CD4-positive, alpha-beta T cell treated with Interleukin-12 subunit alpha and Interleukin-12 subunit beta, for 1 hour (primary cell): ENCODE measurements at places on chromosomes 2 and 18.

GRCh38 chr2:38945911-38946310 lies 56.2 kb downstream of the ARHGEF33 start:
- no peak for DNase-seq

DNA sequence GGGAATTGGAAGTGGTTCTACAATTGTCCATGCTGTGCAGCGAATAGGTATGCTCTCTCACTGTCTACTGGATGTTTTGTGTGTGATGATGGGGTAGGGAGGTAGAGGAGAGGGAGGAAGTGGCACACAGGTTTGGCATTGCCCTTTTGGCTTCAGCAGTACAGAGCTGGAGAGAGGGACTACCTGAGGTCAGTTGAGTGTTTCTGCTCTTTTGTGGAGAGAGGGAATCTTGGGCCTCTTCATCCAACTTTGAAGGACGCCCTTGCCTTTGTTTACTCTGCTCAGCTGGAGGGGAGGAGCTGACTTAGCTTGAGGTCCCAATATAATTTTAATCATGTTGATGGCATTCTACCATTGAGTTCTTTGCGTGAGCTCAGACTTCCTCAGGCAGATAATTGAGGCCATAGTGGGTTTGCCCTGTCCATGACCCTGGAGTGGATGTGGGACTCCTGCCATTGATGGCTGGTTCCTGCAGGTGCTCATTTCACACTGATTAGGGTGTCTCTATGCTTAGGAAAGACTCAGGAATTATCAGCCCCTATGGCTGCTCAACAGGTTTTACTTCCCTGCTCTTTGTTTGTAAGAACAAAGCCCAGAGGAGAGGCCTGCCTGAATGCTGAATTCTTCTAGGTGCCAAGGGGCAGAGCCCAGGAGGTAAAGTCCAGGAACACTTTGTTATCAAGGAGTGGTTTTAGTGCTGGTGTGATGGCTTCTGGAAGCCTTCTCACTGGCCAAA lies 7.2 kb downstream of the RPIA start:
- DNase-seq = no peak

GRCh38 chr2:178295115-178295514 lies 100.8 kb downstream of the OSBPL6 start:
- DNase-seq = no peak

DNA sequence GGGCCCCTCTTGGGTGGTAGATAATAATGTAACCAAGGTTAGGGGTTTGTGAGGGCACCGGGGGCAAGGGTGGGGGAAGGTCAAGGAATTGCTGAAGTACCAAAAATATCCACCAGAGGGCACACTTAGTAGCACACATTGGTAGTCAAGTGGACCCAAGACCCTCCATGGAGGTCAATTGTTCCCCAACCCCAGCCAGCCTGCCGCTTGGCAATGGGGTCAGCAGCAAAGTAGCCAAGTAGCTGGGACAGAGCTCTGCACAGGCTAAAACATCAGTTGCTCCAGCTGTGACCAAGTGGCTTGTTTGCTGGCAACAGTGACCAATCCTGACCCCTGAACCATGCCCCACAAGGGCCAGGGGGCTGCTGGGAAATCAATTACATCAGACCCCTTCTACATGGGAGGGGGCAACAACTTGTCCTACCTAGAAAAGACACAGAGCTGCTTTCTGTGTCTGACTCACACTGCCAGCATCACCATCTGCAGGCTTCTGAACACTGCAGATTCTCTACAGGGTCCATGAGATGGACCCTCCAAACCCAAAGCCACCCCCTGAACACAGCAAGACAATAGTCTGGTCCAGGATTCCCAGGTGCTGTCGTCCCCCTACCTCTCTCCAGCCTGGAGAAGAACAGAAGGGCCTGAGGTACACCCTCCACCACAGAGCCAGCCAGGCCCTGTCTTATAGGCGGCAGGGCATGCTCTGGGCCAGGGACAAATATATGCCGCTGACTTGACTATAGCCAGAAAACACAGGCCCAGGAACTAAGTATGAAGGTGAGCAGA lies 76.0 kb downstream of the EMX1 start:
- DNase-seq = peak; percentile 60

- no peak for DNase-seq
Measured at GRCh38 chr2:215727507-215728503, 285.5 kb downstream of the MREG start.

DNA sequence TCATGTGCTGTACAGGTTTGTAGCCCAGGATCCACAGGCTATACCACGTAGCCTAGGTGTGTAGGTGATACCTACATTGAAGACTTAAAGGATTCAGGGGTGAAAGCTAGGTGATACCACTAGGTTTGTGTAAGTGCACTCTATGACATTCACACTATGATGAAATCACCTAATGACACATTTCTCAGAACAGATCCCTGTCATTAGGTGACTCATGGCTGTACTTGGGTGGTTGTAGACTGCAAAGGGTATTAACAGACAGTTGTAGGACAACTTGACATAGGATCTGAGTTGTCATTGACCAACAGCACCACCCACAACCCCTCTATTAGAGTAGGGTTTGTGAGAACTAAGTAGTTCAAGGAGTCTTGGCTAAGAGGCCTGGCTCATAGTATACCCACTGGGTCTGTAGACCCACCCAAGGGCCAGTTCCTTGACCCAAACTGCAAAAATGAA lies 27.7 kb upstream of the SMCHD1 start:
- no peak for DNase-seq

GRCh38 chr2:174624895-174625430 lies 27.4 kb upstream of the WIPF1 start:
- no peak for DNase-seq

DNA sequence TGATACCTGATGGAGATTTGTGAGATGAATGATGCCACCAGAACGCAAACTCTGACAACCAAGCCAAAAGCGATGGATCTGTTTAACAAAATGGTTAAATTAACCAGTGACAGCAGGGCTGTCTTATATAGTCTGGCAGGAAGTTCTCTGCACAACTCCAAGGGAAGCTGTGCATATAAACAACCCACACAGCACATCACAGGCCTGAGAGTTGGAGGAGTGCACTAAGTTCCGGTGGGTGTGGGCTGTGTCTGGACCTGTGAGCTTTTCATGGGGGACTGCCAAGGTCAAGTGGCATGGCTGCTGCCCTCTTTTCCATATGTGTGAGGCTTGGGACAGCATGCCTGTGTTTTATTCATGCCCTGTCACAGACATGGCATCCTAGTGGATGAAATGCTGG lies 414.6 kb upstream of the TRIB2 start:
- DNase-seq = peak; percentile 7

DNA sequence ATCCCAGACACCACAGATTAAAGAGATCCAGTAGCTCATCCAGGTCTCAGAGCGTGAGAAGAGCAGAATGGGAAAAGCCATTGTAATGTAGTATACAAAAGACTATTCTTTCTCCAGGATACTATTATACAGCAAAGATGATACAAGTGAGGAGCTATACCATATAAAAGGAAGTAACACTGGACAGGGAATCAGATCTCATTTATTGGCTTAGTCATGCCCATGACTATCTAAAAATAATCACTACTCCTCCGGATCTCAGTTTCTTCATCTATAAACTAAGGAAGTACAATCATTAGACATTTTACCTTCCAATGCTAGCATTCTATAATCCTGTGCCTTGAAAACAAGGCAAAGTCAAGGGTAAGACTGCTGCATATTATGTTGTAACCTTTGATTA lies 19.4 kb downstream of the KRCC1 start:
- DNase-seq = no peak

DNA sequence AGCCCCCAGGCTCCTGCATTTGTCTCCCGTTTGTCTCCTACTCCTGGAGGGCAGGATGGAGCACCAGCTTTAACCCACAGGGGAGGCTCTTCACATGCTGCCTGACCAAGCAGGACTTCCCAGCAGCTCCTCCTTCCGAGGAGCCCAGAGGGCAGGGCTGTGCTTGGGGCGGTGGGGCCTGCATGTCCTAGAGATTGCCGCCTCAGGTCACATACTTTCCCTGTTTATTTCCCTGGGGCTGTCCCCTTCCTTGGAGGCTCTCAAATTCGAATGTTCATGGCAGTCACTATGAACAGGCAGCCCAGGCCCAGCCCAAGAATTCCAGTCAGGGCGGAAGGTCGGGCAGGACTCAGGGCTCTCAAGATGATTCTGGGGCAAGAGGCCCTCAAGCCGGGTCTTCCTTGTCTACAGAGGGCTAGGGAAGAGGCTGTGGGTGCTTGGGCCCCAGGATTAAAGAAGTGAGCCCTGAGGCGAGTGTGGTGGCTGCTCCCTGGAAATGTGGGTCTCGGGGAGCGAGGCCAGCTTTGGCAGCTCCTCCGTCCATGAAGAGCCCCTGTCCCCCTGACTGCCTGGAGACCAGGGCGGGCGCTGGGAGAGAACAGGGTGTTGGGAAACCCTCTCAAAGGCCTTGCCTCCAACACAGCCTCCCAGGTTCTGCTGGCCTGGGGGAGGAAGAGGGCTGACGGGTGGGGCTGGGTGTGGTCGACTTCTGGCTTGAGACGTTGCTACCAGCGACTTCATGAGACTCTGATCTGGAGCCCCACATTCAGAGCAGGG lies 48.9 kb upstream of the HPCAL1 start:
- DNase-seq = no peak

- DNase-seq = no peak
Measured at GRCh38 chr2:73426176-73426575, 40.5 kb downstream of the ALMS1 start.

DNA sequence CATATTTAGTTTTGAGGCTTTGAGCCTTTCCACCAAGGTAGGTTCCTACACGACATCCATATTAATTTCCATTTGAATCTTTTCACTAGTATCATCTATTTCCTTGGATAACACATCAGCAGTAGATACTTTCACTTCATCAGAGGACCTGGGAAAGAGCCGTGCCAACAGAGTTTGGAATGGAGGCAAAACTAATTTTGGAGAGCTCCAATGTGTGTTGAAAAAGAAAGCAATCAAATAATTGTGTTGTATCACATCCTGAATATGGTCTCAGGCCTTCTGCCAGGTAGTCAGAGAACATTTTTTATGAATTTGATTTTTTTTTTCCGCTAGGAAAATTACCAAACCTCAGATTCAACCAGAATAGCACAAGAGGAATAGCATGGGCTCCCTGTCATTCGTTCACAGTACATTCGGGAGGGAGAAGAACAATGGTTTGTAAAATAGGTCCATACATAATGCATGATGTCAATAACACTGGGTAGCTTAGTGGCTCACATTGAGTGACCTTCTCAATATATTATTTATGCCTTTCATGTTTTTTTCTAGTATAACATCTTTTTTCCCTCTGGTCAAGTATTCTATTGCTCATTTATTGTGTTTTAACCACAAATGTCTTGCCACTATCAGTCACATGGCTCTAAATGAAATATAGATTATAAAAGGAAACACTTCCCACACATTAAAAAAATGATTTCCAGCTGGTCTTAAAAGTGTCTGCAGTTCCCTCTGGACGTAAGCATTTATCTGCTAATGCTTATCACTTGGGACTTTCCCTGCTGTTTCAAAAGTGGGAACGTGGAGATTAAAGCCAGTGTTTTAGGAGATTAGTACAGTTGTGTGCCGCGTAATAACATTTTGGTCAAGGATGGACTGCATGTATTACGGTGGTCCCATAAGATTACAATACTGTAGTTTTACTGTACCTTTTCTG lies 68.6 kb upstream of the RAPH1 start:
- no peak for DNase-seq

GRCh38 chr2:189091253-189091652 lies 88.3 kb downstream of the COL5A2 start:
- no peak for DNase-seq

- DNase-seq = no peak
Measured at GRCh38 chr2:150020221-150020620, 432.6 kb upstream of the MMADHC start.

GRCh38 chr18:56448751-56449150 lies 189.6 kb downstream of the TXNL1 start:
- DNase-seq = no peak

DNA sequence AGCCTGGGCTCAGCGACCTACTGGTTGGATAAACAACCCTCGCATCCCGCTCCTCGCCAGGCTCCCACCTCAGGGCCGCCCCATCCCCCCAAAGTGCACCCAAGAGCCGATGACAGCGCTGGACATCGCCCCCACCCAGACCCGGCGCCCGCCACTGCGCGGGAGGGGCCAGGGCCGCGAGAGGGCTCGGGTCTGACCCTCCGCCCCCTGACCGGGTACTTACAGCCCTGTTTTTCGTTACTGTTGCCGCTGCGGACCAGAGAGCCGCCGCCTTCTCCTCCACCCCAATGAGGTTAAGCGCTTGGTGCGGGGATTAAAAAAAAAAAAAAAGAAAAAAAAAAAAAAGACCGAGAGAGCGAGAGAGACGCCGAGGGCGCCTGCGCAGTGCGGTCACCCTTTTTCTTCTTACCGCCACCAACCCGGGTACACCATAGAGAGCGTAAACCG lies at the start of gene CLASP1:
TSS of gene CLASP1 (minus strand) at position 314 of the 447 bp plus-strand sequence. CDS start 43,567 bp downstream, outside the sequence.
- no peak for DNase-seq
